ENCODE measurements at places on chromosomes 6 and 20.

GRCh38 chr6:164152611-164153010 lies 738.1 kb downstream of the QKI start:
- no peak for DNase-seq

GRCh38 chr20:325045-325888 lies at the start of gene SOX12:
Gene SOX12, plus strand, starts transcription at chr20:325552. Its CDS starts 373 bp downstream, at chr20:325925.
- DNase-seq: peak; percentile 93

GRCh38 chr20:33677991-33678702 lies 3.9 kb upstream of the NECAB3 start:
- DNase-seq: no peak

DNA sequence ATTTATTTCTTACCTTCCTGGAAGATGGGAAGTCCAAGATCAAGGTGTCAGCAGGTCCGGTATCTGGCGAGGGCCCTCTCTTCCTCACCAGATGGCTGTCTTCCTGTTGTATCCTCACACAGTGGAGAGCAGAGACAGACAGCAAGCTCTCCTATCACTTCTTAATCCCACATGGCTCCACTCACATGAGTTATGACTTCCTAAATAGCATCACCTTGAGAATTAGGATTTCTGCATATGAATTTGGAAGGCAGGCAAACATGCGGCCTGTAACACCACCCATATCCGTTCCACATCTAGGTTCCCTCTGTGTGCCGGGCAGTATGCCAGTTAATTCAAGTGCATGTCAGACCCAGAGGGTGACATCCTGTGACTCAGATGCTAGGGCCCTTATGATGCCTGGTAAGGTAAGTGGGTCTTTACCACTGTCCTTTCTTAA lies 2.1 kb downstream of the RAET1E start:
- peak; percentile 60 for DNase-seq

GRCh38 chr6:111356551-111356950 lies 126.5 kb downstream of the REV3L start:
- DNase-seq: no peak

DNA sequence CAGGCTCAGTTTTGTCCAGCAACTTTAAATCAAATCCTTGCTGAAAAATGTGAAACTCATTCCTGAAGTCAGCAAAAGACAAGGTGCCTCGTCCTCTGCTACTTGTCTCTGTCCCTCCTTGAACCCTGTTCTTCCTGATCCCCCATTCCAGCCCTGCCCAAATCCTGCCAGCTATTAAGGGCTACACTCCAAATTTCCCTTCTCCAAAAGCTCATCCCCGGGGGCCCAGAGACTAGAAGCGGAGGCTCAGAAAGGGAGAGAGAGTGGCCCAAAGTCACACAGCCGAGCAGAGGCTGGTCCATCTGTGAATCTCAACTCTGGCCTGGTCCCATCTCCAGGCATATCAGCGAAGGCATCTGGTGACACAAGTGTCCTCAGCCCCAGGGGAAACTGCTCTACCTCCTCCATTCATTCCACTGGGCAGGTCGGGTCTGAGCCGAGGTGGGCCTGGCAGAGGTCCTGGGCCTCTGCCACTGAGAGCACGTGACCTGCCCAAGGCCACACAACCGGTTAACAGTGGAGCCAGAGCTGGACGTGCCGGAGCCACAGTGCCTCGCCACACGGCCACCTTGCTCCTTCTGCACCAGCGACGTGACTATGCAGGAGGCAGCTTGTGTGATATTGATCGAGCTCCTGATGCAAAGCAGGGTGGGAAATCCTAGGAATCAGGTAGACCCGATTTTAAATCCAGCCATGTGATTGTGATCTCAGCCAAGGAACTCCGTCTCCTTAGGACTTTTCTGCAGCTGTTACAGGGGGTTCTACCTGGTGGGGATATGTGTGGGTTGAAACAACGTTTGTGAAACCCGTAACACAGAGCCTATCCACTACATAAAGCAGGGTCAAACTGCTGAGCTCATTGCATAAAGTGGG lies 28.6 kb downstream of the NOL4L start:
- DNase-seq: no peak

DNA sequence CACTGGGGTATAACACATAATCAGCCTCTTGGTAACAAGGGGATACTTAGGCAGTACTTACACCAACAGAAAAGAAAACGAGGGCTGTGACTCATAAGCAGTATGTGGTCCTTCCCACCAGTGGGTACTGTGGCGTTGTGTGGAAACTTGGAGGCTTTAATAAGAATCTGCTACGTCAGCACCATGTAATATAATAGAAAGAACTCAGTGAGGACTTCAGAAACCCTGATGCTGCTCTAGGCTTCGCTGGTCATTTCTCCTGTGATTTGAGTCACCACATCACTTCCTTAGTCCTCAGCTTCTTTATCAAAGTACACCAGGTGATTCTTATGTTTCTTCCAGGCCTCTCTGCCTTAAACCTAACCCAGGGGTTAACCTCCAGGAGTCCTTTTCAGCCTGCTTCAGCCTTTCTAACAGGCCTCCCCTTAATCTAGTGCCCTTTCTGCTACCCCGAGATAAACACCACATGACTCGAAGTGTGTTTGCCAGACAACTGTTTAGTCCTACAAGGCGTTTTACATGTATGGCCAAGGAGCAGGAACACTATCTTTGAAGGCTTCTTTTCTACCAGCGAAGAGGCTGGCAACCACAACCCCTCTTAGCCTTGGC lies 68.5 kb downstream of the FYN start:
- no peak for DNase-seq

DNA sequence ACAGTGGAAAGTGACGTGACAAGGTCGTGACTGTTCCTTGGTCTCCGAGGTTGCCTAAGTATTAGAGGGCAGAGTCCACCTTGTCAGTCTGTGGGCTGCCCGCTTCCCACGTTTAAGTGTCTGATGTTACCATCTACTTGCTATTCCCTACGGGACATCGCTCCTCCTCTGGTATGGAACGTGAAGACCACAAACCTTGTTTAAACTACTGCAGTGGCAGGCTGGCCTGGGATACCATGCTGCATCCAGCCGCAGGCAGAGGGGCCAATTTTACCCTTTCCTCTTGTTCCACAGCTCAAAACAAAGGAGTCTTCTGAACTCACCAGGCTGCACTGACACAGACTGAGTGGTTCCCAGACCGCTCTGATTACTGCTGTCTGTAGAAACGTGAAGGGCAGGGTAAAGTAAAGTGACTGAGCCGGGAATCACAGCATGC lies 275.9 kb downstream of the FOXC1 start:
- DNase-seq: no peak

DNA sequence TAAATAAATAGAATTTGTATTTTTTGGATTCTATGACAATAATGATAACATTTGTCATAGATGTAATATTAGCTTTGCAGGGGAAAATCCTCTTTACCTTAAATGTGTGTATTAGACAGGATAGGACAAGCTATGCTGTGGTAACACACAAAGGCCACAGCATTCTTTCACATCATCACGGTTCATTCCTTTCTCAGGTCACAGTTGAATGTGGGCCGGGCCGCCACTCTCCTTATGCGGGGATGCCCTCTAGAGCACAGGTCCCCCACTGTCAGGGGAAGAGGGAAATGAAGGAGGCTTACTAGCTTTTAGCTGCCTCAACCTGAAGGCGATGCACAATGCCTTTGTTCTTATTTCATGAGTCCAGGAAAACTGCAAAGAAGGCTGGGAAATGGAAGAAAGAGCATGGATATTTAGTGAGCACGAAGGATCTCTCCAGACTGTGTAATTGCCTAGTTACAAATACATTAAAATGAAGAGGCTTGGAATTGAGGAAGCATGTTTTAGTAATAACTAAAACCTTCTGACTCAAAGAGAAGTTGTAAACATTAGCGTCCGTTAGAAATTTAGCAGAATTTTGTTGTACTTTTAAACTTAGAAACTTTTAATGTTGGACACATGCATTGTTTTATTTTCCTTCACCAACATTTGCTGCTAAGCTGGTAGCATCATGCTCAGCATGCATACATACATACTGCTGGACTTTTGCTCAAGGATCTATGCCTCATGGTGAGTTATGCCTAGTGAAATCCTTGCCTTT lies 248.9 kb upstream of the FOXQ1 start:
- no peak for DNase-seq

- peak; percentile 52 for DNase-seq
These were observed 1.0 kb downstream of the LRP11 start for GRCh38 chr6:149862922-149863697.

Measured in NCI-H2081 (cell line).